ENCODE measurements at places on chromosomes 5 and 9. TPM values are rescaled to one million over a fixed set of nuclear protein-coding genes. Genes with fewer than 3 reads are reported as not detected.

- peak; percentile 20 for DNase-seq
Observed at GRCh38 chr9:111621895-111622480, 9.1 kb upstream of the DNAJC25 start.

DNA sequence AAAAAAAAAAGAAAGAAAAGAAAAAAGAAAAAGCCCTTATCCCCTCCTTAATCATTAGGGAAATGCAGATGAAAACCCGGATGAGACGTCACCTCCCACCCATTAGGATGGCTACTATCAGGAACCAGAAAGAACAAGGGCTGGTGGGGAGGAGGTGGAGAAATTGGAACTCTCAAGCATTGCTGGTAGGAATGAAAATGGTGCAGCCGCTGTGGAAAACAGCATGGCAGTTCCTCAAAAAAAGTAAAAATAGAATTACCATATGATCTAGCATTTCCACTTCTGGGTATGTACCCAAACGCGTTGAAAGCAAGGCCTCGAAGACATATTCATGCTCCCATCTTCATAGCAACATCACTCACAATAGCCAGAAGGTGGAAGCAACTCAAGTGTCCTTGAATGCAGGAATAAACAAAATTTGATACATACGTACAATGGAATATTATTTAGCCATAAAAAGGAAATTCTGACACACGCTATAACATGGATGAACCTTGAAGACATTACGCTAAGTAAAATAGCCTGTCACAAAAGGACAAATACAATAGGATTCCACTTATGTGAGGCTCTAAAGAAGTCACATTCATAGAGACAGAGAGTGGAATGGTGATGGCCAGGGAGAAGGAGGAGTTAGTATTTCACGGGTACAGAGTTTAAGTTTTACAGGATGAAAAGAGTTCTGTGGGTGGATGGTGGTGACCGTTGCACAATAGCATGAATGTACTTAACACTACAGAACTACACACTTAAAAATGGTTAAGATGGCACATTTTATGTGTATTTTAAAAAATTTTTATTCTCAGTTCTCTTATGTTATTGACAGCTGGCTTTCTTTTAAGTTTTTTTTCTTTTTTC is 166.8 kb upstream of the IER5L start:
- no peak for DNase-seq

DNA sequence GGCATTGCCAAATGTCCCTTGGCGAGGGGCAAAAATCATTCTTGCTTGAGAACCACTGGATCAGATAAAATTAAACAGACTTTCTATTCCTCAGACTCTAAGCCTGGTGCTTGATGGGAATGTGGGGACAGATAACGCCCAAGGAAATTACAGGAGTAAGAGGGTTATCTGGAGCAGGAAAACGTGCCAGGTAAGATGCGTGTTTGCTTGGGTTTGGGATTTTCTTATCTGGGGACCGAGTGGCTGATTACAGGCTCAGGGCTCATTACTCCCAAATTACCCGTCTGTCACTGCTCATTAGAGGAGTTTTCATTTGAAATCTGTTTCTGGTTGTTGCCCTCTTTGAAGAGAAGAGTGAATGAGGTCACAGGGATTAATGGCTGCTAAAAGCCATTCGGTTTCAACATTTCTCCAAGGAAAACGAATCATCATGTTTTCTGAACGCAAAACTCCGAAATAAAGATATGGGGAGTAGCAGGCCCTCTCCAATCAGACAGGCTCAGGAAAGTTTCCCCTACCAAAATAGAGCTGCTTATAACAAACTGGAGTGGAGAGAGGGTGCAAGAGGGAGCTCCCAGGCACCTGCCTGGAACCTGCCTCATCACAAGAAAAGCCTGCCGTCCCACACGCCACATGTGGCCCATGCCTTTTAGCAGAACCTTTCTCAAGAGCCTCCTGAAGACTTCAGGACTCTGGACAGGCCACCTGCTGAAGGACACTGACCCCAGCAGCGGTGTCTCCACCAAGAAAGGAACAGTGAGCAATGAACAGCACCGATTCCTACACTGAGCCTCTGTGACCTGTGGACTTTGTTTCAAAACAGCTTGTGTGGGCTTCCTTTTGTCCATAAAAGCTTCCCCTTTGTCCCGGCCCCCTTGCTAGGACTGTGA is 136.4 kb downstream of the ICE1 start:
- DNase-seq: no peak

GRCh38 chr9:90793729-90794128 is 7.9 kb upstream of the SYK start:
- DNase-seq: no peak

The GADD45G gene
- total RNA-seq: 16.6 TPM

DNA sequence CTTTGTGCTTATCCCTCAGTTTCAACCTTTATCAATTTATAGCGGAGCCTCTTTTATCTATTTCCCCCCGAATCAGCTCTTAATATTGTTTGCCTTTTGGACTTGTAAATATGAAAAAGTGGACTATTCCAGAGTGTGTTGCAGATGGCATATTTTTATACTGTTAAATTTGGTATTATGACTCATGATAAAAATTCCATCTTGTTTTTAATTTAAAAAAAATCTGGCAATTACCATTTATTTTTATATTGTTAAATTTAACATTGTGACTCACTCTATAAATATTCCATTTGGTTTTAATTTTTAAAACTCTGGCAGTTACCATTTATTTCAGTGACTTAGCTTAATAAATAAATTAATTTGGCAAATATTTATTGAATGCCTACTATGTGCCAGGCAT is 37.5 kb downstream of the RBM27 start:
- no peak for DNase-seq

The C9orf50 gene
- not detected for total RNA-seq

GRCh38 chr5:147712598-147712997 is 69.9 kb downstream of the JAKMIP2 start:
- DNase-seq: no peak

The PCDHGC3 gene
- total RNA-seq: 127 TPM

DNA sequence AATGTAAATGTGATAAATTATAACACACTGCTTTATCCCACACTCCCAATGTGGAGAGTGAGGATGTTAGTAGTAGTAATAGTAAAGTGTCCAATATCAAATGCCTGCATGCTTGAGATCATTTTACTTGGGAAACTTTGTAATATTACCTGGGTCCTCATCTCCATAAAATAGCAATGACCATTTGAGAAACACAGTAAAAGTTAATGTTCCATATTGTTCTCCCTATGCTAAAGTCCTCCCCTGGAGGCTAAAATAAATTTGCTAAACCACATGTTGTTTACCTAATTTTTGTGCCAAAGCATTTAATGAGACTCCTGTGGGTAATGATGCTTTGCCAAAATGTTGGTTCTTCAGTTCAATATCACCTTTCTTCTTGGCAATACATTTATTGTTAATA is 291.2 kb downstream of the CDH10 start:
- no peak for DNase-seq

GRCh38 chr5:138724470-138725146 is 28.6 kb upstream of the CTNNA1 start:
- DNase-seq: no peak

DNA sequence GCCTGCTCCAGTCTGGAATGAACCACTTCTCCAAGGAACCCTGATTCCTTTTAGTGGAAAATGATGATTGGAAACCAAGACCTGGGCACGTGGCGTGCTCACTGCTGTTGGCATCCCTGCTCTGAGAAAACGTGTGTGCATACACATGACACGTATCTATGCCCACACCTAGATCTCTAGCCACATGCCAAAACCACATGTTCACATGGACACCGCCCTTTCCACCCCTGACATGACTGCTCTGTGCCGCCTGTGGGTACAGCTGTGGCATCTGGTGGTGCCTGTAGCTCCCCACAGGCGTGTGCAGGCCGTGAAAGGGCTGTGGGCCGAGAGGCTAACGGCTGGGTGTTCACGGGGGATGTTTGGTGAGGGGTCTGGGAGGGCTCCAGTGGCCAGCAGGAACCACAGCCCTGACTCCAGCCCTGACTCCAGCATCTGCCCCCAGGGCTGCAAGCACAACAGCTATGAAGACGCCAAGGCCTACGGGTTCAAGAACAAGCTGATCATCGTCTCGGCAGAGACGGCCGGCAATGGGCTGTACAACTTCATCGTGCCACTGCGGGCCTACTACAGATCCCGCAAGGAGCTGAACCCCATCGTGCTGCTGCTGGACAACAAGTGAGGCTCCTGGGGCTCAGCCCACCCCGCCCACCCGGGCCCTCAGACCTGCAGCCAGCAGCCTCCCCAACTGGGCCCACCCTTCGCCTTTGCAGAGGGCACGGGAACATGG is 75.1 kb downstream of the KCNT1 start:
- DNase-seq: no peak

The PCDHGB4 gene
- 8.2 TPM for total RNA-seq

- no peak for DNase-seq
Observed at GRCh38 chr5:35073160-35073559, 25.4 kb upstream of the AGXT2 start.

DNA sequence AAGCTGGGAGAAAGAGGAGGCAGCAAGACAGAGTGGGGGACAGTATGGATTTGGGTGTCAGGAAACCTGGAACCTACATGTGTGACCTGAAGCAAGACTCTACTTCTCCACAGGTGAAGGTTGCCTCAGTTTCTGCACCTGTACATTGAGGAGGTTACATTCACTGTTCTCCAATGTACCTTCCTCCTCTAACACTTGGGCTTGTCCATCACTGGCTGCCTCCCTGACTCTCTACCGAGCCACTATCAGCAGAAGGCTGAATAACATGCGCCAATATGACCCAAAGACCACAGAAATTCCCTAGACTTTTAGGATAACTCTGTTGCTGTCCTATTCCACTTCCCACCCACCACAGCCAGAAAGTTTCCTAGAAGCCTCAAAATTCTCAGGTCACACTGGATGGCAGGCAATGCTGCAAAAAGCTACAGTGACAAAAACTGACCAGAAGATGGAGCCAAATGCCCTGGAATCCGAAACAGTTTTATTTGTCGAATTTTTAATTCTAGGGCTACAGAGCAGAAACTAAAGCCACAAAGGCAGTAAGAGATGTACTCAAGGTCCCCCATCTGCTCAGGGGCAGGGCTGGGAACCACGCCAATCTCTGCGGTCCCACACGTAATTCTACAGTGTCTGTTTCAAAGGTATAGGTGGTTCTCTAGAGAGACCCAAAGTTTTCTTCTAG is 64.4 kb downstream of the FAM114A2 start:
- DNase-seq: no peak

The LRRC70 gene
- 5.6 TPM for total RNA-seq

The SYNPO gene
- total RNA-seq: 3.6 TPM

The SMIM33 gene
- total RNA-seq: not detected

Data from uterus (tissue), 4 donors.